ENCODE measurements at places on chromosomes 5 and 9.

DNA sequence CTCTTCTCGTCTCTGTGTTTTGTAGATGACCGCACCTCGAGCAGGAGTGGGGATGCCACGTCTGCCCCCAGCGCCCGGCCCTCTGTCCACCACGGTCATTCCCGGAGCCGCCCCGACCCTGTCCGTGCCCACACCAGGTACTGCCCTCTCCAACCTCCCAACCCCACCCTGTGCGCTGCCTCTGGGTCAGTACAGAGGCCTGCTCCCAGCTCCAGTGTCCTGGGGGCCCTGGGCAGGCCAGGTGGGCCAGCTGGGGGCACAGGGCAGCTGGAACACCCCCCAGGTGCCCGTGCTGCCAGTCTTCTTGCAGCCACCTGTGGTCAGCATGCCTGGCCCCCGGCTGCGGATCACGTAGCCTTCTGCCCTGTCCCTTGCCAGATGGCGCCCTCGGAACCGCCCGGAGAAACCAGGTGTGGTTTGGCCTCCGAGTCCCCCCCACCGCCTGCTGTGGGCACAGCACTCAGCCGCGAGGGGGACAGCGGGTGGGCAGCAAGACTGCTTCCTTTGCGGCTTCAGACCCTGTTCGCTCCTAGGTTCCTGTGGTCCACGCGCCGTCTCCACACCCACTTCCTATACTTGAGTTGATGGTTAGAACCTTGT is 133.7 kb downstream of the WNK2 start:
- no peak for DNase-seq

GRCh38 chr5:14252793-14253192 is 109.7 kb downstream of the TRIO start:
- DNase-seq, result no peak

GRCh38 chr9:133606708-133607025 is 2.5 kb downstream of the FAM163B start:
- no peak for DNase-seq

DNA sequence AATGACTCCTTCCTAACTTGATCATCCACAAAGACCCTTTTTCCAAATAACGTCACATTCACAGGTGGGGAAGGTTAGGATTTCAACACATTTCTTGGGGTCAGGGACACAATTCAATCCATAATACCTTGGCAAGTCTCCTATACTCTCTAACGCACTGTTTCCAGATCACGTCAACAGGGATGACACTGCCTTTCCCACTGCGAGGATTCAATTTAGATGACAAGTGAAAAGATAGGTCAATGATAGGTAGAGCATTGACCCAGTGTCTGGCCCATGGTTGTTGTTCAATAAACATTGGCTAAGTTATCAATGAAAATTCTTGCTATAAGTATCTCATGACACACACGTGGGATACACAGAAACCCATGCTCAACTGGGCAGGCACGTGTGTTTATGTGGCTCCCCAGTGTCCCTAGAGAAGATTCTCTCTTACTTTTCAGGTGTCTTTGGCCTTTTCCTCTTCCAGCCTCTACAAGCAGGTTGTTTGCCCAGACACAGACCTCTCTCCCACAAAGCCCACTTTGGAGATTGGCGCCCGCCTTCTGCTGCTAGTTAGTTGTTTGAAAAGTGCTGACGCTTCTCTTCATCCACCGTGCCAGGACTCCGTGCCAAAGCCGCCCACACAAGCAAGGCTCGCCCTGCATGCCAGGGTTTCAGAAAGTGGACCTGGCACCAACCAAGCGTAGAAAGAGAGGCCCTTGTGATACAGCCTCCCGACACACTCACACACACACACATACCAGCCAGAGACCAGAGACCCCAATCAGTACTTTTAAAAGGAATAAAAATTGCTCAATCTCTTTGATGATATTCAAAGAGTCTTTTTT is 594.5 kb downstream of the BNC2 start:
- no peak for DNase-seq

- no peak for DNase-seq
Measured at GRCh38 chr9:84815554-84815953, 146.0 kb downstream of the NTRK2 start.

All from activated naive CD4-positive, alpha-beta T cell treated with anti-CD3 and anti-CD28 coated beads, Interleukin-2, amount 50 U/mL, for 16 hours (primary cell).